KBM-7 (cell line): ENCODE measurements at places on chromosomes 2 and 18.

GRCh38 chr18:39701055-39701783 lies 2135.6 kb upstream of the CELF4 start:
- no peak for DNase-seq

GRCh38 chr2:197986977-197987376 lies 182.6 kb downstream of the PLCL1 start:
- no peak for DNase-seq

GRCh38 chr2:11746807-11747459 lies 501 bp downstream of the LPIN1 start:
- DNase-seq: peak; percentile 36

DNA sequence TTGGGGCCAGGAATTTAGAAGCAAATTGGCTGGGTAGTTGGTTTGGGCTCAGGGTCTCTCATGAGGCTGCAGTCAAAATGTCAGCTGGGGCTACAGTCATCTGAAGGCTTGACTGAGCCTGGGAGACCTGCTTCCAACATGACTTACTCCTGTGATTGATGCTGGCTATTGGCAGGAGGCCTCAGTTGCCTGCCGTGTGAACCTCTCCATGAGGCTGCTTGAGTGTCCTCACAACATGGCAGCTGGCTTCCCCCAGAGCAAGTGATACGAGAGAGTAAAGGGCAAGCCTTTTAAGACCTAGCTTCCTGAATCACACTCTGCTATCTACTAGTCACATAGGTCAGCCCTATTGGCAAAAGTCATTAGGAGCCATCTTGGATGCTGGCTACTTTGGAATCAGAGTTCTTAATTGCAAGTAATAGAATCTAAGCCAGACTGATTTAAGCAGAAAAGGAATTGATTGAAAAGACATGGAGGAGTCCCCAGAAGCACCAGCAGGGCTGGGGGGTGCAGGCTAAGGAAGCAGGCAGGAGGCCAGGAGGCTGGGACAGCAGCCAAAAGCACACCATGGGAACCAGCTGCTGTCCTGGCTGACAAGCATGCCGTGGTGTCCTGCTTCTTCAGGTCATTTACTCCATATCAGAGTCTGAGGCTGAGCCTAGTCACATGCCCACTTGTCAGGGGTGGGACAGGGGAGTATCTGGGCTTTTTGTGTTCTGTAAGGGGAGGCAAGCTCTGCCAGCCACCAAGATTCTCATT lies 7.8 kb upstream of the GIGYF2 start:
- DNase-seq: no peak

- DNase-seq: no peak
Measured at GRCh38 chr2:153912798-153913396, 41.2 kb downstream of the GALNT13 start.

GRCh38 chr18:75066936-75067335 lies 142.0 kb downstream of the PTGR3 start:
- peak; percentile 77 for DNase-seq

DNA sequence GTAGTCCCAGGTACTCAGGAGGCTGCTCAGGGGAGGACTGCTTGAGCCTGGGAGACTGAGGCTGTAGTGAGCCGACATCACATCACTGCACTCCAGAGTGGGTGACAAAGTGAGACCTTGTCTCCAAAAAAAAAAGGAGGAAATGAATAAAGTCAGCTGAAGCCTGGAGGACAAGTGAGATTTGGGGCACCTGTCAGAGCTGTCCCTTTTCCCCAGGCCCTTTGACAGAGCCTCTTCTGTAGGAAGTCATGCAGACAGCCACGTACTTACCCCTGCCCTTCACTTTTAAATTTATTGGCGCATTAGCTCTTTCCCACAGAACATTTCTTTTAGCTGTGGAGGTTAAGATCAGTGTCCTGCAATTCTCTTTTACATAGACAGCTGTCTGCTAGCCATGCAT lies 151.0 kb upstream of the DNMT3A start:
- no peak for DNase-seq

DNA sequence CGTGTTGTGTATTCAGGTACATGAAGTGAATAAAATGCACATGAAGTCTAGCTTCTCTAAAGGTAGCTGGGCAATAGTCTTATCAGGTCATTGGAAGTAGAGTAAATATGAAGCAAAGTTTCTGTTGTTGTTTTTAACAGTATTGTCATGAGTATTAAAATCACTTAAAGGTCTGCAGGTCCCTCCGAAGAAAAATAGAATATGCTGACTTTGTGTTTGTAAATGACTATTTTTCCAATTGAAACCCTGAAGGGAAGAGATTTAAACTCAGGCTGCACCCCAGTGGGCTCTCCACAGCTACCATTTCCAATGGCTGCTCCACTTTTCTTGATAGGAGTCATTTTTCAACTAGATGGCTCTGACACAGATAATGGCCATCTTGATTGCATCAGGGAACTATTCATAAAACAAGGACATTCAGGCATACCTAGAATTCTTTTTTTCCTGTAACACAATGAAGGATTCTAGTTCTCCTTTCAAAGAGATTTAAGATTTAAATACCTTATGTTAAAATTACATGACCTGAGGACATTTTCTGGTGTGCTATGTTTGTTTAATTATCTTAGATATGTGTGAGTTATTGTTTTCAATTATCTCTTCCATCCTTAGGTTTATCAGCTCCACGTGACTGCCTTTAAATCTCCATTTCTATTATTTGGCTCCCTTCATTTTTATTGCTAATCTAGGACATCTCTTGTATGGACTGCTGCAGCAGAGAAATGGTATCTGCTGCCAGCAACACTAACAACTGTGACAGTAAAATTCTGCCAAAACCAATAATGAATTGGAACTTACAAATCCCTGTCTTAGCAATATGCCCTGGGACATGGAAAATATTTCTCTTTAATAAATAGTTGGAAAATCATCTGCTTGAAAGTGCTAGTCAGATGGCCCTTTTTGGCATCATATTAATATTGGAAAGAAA lies 149.2 kb upstream of the NOSTRIN start:
- DNase-seq: no peak

DNA sequence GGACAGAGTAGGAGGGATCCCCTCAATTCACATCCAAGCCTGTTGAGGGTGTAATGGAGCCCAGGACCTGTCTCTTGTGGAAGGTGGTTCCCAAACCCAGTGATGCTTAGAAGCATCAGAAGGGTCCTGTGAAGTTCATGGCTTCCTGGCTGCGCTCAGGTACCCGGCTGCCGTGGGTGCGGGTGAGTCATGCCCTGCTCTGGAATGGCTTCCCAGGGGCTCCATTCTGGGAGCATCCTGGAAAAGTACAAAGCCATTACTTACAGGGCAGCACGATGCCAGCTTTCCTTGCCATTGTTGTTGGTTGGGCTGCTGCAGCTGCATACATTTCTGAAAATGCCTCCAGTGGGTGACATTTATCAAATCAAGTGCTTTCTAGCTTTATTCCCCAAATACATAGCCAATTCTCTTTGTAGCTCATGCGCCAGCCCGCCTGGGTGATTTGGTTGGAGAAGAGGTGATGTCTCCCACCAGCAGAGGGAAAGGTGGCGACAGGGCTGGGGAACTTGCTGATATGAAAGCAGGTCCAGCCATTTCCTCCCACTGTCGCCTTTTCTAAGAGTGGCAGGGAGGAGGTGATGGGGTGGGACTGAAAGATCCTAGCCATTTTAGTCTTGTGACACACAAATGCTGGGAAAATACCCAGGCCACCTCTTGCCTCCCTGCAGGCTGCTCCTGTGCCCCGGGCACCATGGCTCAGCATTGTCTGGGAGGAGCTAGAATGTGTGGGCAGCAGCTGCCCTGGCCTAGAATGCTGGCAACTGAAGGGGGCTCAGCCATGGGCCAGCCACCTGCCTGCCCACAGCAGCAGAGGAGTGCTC lies 65.9 kb upstream of the HPCAL1 start:
- DNase-seq: no peak

DNA sequence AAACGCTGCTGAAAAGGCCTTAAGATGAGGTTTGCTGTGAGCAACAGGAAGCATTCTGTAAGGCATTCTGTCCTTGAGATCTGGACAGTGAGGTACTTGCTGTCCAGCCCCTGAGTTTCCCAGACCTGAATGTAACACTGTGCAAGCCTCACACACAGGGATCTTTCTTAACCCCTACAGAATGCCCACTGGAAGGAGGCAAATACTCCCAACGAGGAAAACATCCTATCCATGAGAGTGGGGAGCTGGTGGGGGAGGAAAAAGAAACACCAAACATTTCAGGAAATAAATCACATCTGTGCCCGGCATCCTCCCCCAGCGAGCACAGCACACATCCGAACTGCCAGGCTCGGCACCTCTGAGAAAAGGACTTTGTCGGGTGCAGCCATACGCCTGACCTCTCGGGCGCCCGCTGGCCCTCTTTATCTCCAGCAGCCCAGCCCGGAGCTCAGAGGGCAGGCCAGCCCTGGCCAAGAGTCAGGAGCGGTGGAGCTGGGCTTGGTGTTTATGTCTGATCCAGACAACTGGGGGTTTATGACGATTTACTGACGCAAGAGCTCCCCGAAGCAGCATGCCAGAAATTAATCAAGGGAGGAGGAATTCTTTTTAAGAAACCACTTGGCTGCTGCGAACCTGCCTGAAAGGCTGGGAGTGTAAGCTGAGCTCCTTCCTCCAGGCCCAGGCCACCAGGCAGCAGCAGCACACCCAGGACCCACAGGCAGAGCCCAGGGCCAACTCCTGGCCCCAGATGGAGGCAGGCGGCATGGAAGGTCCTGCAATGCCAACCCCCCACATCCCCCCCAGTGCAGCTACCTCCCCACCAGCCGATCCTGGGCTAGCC lies 72.2 kb downstream of the HDAC4 start:
- DNase-seq: no peak

DNA sequence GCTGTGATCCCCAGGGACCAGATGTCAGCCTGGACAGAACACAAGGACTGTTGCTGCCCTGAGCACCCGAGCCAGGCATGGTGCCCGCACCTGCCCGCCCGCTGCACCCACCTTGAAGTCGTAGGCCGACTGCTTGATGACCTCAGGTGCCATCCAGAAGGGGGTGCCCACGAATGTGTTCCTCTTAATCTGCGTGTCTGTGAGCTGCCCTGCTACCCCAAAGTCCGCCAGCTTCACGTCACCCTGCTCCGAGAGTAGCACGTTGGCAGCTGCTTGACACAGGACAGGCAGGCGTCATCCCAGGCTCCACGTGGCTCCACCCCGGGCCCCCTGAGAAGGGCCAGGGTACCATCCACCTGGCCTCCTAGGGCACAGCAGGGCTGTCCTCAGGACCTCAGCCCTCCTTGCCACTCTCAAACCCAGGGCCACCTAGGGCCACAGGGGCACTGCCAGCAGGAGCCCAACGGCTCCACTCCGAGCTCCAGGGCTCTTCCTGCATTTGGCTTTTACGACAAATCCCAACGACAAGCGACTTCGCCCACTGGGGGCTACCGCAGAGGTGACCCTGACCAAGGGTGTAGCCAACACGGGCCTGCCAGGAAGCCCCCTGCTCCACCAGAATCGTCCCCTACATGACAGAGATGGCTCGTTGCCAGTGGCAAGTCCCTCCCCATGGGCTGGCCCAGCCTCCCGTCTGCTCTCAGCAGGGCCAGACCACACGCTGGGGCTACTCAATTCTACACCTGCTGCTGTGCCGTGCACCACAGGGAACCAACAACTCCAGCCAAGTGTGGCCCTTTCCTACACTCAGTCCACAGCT lies 9.0 kb downstream of the STK25 start:
- DNase-seq: no peak

GRCh38 chr2:222296311-222296741 lies 2.5 kb downstream of the PAX3 start:
- DNase-seq: no peak

DNA sequence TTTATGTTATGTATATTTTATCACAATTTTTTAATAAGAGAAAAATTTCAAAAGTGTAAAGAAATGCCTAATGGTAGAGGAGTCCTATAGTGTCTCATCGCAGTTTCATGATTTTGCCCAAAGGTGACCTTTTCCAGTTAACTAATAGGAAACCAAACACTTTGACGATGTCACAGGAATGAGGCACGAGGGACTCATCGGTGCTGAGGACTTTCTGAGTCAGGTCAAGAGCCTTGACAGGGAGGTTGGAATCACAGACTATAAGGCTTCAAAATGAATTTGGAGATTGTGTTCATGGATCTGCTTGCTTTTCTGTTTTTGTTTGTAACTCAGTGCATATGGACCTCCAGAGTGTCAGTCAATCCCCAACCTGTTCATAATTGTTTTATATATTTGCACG lies 15.1 kb upstream of the RTTN start:
- DNase-seq: no peak

- no peak for DNase-seq
Measured at GRCh38 chr2:16129716-16130540, 189.6 kb downstream of the MYCN start.

GRCh38 chr2:72788756-72789155 lies 37.1 kb downstream of the EXOC6B start:
- no peak for DNase-seq

DNA sequence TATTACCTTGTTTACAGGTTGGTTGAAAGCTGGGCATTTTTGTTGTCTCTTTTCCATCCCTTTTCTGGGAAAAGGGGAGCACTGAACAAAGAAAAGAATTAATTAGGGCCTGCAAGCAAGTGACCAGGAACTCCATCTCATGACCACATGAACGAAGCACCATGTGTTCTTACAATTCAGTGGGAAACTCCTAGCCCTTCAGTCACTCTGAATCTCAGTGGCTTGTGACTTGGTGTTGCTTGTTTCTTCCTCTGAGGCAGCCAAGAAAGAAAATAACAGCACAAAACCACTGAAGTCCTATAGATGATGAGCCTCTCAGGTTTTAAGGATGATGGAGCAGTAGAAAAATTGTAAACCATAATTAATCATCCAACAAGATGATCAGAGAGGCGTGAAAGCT lies 129.1 kb upstream of the CAB39 start:
- no peak for DNase-seq

GRCh38 chr18:45403341-45404049 lies 211.8 kb upstream of the SLC14A2 start:
- no peak for DNase-seq

DNA sequence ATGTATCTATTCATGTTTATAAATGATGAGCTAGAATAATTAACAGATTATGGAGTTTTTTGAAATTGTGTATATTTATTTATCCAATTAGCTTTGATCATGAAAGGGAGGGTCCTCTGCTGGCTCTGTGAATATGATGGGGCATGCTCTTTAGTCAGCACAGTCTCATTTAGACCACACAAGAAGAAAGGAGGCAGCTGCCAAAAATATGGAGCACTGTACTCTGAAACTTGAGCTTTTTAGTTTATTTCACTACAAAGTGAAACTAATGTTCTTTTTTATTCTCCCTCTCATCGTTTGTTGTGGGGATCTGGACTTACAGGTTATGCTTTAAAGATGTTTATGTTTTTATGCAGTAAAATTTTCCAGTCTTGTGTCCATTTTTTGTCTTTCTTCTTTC lies 266.9 kb upstream of the GULP1 start:
- no peak for DNase-seq

DNA sequence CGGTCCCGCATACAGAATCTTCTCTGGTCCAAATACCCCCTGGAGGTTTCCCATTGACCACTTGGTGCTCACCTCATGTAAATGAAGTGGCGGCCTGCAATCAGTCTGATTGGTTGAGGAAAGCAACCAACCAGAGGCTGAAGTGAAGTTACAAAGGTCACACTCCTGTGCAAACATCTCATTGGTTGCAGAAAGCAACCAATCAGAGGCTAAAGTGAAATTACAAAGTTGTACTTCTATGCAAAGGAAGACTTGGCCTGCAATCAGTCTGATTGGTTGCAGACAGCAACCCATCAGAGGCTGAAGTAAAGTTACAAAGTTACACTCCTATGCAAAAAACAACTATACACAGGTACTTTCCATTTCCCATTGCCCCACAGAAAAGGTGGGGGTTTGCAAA lies 2.5 kb upstream of the SP100 start:
- no peak for DNase-seq
